ENCODE measurements at places on chromosomes 3 and 15.

DNA sequence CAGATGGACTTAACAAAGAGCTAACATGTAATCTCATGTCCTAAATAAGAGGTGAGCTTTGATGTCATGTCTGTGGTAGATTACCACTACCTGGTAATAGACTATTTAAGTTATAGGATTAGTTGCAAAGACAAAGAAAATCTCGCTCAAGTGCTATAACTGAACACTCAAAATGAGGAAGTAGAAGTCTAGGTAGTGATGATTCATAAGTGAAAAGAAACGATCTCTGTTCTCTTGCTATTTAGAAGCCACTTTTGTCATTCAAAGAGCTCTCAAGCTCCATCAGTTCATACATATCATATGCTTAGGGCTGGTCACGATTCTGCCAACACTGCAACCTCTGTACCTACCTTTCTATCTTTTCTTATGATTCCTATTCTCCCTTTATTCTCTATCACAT is 110.9 kb downstream of the EDEM1 start:
- no peak for DNase-seq

DNA sequence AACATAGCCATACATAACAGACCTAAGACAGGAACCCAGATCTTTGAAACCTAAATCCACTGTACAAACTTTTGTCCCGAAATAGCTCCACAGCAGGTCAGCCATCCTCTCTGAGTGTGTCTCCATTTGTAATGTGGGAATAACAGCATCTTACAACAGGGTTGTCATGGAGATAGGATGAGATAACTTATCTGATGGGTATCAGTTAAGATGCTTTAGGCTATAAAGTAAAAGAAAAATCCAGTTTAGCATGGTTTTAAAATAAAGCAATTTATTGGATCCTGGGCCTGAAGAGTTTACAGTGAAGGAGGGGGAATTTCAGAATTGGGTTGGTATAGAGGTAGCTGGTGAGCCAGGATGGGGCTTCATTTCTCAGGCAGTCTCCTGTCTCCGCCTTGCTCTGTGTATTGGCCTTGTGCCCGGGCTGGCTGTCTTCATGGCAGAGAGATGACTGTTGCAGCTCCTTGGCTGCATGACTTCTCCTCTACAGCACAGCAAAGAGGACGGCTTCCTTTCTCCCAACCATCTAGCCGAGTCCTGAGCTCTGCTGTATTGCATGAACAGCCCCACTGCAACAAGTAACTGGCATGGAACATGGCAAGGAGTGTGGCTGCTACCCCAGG is 131.9 kb upstream of the PROK2 start:
- DNase-seq: no peak

GRCh38 chr3:45273681-45274515 is 47.8 kb upstream of the TMEM158 start:
- DNase-seq: no peak

GRCh38 chr3:140007911-140008869 is 73.2 kb downstream of the CLSTN2 start:
- no peak for DNase-seq

DNA sequence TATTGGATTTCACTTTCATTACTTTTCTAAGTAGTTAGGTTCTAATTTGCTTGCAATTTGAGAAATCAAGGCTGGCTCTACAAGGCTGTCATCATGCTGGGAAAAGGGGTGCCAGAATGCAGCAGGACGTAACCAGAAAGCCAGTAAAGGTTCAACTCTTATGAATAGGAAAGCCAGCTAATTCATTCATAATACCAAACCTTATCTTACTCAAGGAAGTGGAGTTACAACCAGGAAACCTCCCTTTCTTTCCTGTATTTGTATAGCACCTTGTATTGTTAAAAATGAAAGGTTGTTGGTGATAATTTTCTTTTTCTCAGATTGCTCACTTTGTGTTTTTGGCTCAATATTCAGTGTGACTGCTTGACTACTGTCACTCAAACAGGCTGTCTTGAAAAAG is 109.4 kb downstream of the FILIP1L start:
- DNase-seq: no peak

DNA sequence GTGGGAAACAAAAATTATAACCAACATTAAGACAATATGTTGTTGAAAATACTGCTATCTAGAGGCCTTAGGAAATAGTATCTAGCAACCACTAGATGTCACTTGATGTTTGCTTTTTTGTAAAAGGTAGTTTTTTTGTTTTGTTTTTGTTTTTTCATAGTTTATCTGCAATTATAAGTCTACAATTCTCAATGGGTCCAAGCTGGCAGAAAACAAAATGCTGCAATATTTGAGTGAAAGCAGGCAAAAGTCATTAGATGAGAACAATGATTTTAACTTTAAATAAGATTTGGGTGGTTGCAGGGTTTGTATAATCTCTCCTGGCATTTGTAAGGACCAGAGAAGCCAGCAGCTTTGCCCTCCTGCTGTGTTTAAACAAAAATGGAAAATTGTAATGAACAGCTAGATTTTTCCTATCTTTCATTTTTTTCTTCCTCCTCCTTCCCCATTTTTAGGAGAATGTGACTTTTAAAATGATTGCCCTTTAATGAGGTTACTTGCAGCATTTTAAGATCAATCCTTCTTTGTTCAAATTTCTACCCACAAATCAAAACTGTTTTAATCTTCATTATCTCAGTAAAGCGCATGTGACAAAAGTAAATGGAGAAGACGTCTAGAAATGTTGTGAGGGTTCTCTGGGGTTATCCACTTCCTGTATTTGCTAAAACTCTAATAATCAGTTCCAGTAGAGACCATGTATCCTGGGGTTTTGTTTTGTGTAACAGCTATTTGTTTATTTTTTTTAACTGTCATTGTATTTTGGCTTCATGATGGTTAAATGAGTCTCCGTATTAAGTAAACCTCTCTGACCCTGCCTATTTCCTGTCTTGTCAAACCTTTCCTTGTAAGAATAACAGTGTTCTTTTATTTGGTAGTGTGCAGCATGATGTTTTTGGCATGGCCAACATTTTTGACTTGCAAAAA is 27.3 kb downstream of the DUT start:
- peak; percentile 31 for DNase-seq
